Activated CD8-positive, alpha-beta memory T cell treated with anti-CD3 and anti-CD28 coated beads for 24 hours (primary cell): ENCODE measurements at places on chromosomes 13 and 19.

DNA sequence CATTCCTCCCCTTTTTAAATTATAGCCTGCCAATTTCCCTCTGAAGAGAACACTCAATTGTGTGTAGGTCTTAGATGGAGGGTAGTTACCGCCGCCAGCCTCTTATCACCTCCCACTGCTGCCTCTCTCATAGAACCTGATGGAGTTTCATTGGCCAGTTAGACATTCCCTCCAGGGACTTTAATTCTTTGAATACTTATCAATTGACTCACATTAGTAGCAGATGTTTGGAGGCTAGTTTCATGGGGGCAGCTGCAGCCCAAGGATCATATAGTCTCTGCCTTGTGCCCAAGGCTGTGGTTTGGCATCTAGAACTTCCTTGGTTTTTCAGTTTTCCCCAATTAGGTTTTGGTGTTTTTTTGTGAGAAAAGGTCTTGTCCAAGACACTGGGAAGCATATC is 318.9 kb upstream of the HTR2A start:
- no peak for DNase-seq

DNA sequence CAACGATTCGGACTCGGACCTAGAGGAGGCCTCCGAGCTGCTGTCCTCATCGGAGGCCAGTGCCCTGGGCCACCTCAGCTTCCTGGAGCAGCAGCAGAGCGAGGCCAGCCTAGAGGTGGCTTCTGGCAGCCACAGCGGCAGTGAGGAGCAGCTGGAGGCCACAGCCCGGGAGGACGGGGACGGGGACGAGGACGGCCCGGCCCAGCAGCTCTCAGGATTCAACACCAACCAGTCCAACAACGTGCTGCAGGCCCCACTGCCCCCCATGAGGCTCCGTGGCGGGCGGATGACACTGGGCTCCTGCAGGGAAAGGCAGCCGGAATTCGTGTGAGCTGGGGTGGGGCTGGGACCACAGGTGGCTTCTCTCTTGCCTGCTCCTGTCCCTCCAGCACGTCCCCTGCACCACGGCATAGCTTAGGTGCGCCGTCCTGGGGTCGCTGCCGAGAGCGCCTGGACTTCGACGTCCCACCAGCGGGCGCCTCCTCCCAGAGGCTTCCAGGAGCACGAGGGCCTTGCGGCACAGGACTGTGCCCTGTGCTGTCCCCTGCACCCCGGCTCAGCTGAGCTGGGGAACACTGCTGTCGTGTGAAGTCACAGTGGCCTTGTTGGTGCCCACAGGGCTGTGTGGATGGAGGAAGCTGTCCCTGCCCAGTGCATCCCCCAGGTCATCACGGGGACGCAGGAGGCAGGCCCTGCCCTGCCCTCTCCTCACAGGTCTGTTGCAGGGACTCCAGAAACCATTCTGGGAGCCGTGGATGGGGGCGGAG is 9.3 kb downstream of the POLR2E start:
- DNase-seq: no peak

DNA sequence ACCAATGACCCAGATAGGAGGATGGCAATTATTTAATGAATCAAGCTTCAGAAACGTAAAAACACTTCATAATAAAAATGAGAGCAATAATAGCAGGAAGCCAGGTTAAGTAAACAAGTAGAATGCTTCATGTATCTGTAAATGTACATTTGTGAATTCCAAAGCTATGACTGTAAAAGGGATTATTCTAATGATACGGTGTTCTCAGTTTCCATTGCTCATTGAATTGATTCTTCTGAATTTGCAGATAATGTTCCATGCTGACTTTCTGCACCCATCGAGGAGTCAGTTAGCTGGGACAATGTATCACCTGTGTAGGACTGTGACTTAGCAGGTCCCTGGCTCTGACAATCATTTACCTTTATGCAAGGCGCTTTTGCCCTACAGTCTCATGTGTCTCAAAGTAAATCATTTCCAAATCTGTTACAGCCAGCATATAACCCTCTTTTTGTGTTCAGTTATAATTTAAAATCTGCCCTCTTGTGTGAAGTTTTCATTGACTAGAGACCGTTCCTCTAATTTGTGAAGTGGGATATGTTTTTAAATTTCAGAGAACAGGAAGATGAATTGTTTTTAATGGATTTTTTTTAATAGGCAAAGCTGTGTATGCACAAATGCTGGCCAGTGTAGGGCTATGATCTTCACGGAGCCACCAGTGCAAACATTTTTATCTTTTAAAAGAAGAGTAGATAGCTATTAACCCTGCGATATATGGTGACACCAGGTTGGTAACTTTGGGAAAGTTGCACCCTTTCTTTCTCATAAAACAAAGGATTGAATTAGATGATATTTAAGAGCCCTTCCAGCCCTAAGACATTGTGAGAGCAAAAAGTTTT is 267.1 kb downstream of the KLF5 start:
- no peak for DNase-seq

GRCh38 chr19:51098365-51099046 is 9.7 kb downstream of the CTU1 start:
- peak; percentile 63 for DNase-seq

DNA sequence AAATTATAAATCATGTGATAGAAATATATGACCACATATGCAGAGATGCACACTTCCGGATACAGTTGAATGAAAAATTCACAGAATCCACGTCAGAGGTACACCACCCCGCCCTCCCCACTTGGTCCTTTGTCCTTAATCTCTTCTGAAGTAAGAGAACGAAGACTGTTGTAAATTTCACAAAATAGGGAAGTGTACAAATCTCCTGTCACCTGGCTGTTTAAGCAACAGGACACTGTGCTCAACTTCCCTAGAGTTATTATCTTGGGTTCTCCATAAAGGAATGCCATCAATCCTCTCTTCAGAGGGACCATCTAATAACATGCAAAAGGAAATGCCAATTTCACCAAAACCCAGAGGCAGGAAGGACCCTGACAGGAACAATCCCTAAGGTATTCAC is 10.5 kb upstream of the CEACAM6 start:
- DNase-seq: no peak

DNA sequence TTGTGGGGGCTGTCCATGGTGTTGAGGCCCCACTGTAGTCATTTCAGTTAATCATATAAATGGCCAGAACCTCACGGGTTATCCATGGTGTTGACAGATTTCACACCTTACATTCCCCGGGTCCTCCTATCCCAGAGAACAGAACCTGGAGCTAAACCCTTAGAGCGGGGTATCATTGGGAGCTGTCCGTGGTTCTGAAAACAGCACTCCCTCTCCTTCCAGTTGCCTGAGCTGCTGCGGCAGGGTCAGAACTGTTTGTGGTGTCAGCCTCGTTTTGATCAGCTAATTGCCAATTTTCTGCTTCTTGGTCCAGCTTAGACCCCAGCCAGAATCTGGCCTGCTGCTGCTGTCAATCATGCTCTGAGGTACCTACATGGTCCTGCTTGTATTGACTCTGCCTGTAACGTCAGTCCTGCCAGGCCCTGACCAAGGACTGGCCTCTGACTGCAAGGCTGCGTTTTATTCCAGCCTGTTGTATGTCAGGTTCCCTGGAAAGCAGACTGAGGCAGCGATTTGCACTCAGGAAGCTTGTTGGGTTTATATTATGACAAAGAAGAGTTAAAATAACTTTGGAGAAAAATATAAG is 55.8 kb upstream of the KCTD15 start:
- DNase-seq: no peak

DNA sequence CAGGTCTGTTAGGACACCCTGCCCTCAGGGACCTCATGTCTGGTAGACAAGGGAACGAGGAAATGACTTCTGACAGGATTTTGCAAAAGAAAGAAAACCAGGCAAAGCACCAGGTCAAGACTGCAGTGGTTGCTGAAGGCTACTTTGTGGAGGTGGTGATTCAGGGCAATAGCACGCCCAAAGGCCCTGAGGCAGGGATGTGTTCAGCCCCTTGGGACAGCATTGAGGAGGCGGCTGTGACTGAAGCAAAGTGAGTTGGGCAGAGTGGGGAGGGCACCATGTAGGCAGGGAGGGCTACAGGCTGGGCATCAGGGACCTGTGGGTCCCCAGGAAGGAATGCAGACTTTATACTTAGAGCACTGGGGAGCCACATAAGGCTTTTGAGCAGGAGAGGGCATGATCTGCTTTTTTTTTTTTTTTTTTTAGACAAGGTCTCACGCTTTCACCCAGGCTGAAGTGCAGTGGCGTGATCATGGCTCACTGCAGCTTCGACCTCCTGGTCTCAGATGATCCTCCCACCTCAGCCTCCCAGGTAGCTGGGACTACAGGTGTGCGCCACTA is 10.8 kb upstream of the HOMER3 start:
- no peak for DNase-seq
